ENCODE measurements at places on chromosomes 13 and 19. TPM values are rescaled to one million over a fixed set of nuclear protein-coding genes. Genes with fewer than 3 reads are reported as not detected.

DNA sequence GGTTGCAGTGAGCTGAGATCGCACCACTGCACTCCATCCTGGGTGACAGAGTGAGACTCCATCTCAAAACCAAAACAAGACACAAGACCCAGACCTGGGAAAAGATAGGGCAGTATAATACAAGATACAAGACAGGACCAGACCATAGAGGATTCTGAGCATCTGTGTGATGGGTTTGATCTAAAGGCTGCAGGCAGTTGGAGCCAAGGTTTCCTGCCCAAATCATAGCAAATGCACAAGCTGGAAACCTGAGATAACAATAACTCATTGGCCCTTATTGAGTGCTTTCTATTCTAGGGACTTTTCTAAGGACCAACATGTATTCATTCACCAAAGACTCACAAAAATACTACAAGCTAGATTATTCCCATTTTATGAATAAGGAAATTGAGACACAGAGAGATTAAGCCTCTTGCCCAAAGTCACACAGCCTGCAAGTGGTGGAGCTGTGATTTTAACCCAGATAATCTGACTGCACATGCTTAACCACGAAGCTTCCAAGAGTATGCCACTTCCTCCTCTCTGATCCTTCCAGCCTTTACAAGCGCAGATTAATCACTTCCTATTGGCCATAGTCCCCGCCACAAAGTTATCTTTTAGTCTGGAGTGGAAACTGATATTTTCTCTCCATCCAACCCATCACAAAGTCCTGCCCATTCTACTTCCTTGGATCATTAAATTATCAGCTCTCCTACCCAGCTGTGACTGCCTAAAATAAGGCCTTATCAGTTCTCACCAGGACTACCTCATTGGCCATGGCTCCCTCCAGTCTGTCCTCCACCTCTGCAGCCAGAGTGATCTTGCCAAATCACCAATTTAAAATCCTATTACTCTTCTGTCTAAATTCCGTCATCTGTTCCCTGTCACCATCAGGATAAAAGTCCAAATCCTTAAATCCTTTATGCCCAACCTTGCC, 147.2 kb downstream of the FLT1 start:
- no peaks in the 10 kb centered on the region for H3K36me3 ChIP-seq
- no peak for DNase-seq
- no peaks in the 10 kb centered on the region for H3K27me3 ChIP-seq
- H3K4me3 ChIP-seq, result no peak overlapping the region
- H3K4me1 ChIP-seq, result no peaks in the 10 kb centered on the region
- H3K27ac ChIP-seq, result no peak overlapping the region

The SYCN gene
- not detected for total RNA-seq

DNA sequence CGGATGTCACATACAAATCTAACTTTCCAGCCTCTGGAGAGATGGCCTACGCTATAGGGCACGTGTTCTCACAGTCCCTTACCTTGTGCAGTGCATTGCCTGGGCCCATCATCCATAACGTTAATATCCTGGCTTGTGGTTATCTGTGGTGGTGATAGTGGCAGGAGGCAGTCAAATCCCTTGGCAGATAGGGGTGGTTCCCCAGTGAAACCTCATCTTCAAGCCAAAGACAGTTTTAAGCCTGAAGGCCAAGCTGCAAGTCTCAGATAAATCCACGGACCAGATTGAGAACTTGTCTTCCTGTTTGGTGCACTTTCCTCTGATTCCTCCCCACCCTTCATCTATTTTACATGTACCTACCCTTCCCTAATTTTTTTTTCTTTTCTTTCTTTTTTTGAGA, 4.3 kb upstream of the FBXO17 start:
- peaks cover 3% of the 10 kb centered on the region for H3K4me1 ChIP-seq
- no peak overlapping the region for H3K4me3 ChIP-seq
- H3K27me3 ChIP-seq, result peaks cover 8% of the 10 kb centered on the region
- H3K36me3 ChIP-seq, result no peaks in the 10 kb centered on the region

- H3K36me3 ChIP-seq, result no peaks in the 10 kb centered on the region
- peak overlapping the region; percentile 64 for H3K27ac ChIP-seq
- peaks cover 38% of the 10 kb centered on the region for H3K4me1 ChIP-seq
- peak; percentile 49 for DNase-seq
- H3K4me3 ChIP-seq, result no peak overlapping the region
Observed at GRCh38 chr19:39953915-39954314, 17.1 kb upstream of the PSMC4 start.

DNA sequence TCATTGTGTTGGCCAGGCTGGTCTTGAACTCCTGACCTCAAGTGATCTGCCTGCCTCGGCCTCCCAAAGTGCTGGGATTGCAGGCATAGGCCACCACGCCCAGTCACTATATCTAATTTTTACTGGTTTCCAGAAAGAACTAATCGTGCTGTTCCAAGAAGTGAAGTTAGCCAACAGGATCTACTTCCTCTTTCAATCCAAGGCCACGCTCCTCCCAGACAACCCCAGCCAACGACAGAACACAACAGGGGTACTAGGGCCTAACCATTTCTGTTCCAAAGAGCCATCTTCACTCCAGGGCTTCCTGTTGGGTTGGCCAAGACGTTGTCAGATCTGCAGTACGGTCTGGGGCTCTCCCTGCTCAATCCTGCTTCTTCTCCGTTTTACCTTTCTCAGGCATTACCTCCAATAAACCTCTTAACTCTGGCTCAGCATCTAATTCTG, 7.0 kb upstream of the LSM14A start:
- no peaks in the 10 kb centered on the region for H3K27me3 ChIP-seq
- H3K27ac ChIP-seq, result no peak overlapping the region
- H3K4me3 ChIP-seq, result no peak overlapping the region
- H3K36me3 ChIP-seq, result no peaks in the 10 kb centered on the region
- no peaks in the 10 kb centered on the region for H3K4me1 ChIP-seq

DNA sequence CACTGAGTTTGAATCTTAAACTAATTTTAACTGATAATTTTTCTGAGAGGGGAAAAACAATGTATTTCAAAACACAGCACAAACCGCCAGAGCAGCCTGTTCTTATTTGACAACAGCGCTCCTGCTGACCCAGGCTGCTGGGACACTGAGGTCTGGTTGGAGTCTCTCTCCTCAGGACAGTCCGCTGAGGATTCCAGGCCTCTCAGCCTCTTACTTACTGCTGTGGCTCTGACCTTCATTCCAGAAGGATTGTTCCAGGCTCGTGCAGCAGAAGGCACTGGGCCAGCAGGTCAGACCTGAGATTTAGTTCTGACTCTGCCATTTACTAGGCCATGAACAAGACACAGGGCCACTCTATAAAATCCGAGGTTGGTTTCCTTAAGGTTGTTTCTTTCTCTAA, 393.6 kb downstream of the TDRD3 start:
- H3K27me3 ChIP-seq, result no peaks in the 10 kb centered on the region
- H3K4me1 ChIP-seq, result no peaks in the 10 kb centered on the region
- no peak overlapping the region for H3K27ac ChIP-seq
- no peak for DNase-seq

The CEACAM3 gene
- total RNA-seq, result 1.7 TPM

The CLEC11A gene
- 4.0 TPM for total RNA-seq

DNA sequence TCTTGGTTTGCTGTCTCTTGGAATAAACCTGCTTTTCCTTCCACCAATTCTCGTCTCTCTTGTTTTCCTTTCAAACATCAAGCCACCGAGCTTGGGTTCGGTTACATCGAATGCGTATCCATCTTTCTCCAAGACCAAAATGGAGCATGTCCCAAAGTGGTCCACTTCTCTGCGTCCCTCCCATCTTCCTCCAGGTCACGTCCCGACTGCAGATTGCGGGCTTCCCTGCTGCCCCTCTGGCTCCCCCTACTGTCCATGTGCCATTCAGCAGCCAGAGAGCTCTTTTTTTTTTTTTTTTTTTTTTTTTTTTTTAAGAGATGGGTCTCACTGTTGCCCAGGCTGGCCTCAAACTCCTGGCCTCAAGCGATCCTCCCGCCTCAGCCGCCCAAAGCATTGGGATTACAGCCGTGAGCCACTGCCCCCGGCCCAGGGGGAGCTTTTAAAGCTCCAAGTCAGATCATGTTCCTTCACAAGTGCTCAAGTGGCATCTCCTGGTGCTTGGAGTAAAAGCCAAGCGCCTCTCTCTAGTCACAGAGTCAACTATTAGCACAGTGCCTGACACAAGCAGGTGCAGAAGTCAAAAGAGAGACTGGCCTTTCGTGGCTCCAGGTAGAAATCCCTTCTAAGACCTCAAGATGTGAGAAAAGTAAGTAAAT, 10.0 kb downstream of the COL5A3 start:
- peaks cover 3% of the 10 kb centered on the region for H3K27me3 ChIP-seq
- no peaks in the 10 kb centered on the region for H3K36me3 ChIP-seq
- no peak overlapping the region for H3K27ac ChIP-seq
- peaks cover 21% of the 10 kb centered on the region for H3K4me1 ChIP-seq
- H3K4me3 ChIP-seq, result no peak overlapping the region
- DNase-seq, result peak; percentile 53

GRCh38 chr13:18921063-18921462, 260.6 kb downstream of the TUBA3C start:
- no peaks in the 10 kb centered on the region for H3K27me3 ChIP-seq
- DNase-seq, result no peak
- H3K36me3 ChIP-seq, result no peaks in the 10 kb centered on the region
- no peaks in the 10 kb centered on the region for H3K4me1 ChIP-seq

GRCh38 chr19:46015687-46016425, 7.0 kb downstream of the PGLYRP1 start:
- peak; percentile 40 for DNase-seq
- H3K4me1 ChIP-seq, result peaks cover 24% of the 10 kb centered on the region
- H3K27ac ChIP-seq, result no peak overlapping the region
- peaks cover 5% of the 10 kb centered on the region for H3K27me3 ChIP-seq

DNA sequence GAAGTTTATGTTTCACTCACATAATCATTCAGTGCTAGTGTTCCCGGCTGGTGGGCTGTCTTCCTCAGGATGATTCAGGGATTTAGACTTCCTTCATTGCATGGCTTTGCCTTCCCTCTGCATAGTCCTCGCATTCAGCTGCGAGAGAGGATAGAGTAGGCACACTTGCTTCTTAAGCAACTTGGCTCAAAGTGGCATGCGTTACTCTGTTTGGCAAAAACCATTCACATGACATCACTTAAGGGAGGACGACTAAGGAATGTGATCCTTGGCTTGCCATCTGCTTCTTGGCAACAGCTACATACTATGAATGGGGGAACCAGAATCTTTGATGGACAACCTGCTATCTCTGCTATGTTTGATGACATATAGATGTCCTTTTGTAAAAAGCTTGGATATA, 359.3 kb downstream of the TDRD3 start:
- H3K4me3 ChIP-seq, result no peak overlapping the region
- no peak for DNase-seq
- no peaks in the 10 kb centered on the region for H3K36me3 ChIP-seq
- H3K27me3 ChIP-seq, result no peaks in the 10 kb centered on the region

DNA sequence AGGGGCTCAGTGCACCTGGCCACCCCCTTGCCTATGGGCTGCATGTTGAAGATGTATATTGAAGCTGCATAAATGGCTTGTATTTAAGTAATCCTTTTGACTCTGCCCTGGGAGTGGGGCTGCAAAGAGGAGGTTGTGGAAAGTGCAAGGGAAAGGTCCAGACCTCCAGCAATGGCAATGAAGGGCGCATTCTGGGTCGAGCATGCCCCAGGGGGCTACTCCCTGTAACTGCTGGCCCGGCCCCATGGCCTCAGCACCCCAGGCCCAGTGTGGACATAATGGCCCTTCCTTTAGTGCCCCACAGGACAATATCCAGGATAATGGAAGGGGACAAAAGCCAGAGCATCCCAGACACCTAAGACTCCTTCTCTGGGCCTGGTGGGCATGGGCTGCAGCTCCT, 43.1 kb upstream of the CHST8 start:
- no peaks in the 10 kb centered on the region for H3K36me3 ChIP-seq
- H3K27me3 ChIP-seq, result no peaks in the 10 kb centered on the region
- H3K4me3 ChIP-seq, result no peak overlapping the region
- no peak overlapping the region for H3K27ac ChIP-seq

The SYNGR4 gene
- total RNA-seq, result not detected

Data from natural killer cell (primary cell).